ENCODE measurements at places on chromosomes 11 and 22. TPM values are rescaled to one million over a fixed set of nuclear protein-coding genes. Genes with fewer than 3 reads are reported as not detected.
A peak's percentile ranks its signal among the peaks of the same experiment; 100 is the strongest.

DNA sequence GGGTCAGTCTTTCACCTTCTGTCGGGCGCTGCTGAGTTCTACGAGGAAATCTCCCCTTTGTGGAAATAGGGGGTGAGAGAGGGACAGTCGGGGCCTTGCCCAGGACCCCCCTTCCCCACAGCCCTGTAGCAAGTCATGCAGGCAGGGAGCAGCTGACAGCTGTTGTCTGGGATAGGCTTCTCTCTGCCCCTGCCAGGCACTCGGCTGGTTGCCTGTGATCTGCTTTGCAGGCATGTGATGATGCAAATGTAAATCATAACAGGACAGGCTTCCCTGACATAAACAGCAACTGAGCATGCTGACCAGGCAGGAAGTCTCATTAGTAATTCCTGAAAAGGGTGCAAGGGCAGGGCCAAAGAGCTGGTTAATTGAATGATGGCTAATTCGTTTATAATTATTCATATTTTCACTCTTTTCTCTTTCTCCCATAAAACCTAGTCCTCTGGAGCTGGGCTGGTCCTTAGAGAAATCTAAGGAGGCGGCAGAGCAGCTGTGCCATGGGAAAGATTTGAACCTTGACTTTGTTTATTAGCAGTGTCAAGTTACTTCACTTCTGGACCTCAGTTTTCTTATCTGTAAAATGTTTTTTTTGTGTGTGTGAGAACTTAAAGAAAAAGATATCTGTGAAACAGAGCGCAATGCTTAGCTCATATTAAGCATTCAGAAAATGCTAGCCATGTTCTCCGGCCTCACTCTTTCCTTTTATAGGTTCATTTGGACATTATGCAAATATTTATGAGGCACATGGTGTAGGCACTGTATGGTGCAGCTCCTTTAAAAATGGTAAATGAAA, 129.7 kb downstream of the LDLRAD3 start:
- no peak overlapping the region for H3K27ac ChIP-seq
- no peaks in the 10 kb centered on the region for H3K36me3 ChIP-seq
- peaks cover 25% of the 10 kb centered on the region for H3K4me1 ChIP-seq

DNA sequence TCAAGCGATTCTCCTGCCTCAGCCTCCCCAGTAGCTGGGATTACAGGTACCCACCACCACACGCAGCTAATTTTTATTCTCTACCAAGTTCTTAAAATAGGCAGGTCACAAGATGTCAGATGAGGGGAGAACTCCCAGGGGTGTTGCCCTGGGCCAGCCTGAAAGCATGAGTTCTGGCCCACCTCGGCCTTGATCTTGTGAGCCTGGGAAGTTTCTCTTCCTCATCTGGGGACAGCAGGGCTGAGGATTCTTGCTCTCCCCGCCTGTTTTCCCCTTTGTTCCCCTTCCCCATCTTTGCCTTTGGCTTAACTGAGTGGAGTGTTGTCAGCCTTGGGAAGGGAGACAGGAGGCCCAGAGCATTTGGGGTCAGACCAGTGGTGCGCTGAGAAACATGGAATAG, 3.5 kb downstream of the PDXP start:
- DNase-seq = no peak
- no peaks in the 10 kb centered on the region for H3K36me3 ChIP-seq
- peaks cover 35% of the 10 kb centered on the region for H3K4me1 ChIP-seq
- H3K4me3 ChIP-seq = no peak overlapping the region
- peak overlapping the region; percentile 74 for H3K27ac ChIP-seq

The CCDC116 gene
- total RNA-seq = 0.54 TPM

DNA sequence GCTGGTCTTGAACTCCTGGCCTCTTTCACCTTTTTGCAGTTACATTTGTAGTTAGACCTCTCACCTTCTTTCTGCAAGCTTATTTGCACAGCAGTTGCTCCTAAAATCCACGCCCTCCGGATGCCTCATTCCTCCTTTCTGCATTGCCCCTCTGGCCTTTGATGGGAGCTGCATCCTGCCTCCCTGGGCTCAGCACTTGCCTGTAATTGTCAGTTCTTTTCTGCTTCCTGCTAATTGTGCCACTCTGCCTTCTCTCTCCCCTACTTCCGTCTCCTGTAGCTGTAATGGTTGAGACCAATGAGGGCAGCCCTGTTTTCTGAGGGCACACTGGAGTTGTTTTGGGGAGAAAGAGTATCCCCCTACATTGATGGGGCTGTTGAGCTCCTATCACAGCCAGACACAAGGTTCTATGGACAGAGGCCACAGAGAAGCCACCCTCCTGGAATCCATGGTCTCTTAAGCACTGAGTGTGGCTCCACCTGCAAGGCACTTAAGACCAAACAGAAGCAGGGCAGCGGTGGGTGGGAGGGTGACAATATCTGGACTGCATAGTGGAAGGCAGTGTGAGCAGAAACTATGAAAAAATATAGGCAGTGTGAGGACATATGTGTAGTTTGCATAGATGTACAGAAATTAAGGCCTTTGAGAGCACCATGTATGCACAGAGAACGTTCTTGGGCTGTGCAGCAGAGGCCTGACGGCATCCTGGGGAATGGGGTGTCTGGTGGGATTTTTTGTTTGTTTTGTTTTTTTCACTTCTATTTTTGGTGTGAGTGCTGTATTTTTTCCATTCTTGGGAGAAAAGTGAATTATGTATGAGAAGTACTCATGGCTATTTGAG, 30.5 kb downstream of the YDJC start:
- 0 out of 2 replicates have a peak, but pooled peaks cover 5% of the 10 kb centered on the region for H3K36me3 ChIP-seq
- DNase-seq = no peak
- H3K27me3 ChIP-seq = no peaks in the 10 kb centered on the region
- no peaks in the 10 kb centered on the region for H3K4me1 ChIP-seq
- no peak overlapping the region for H3K4me3 ChIP-seq

DNA sequence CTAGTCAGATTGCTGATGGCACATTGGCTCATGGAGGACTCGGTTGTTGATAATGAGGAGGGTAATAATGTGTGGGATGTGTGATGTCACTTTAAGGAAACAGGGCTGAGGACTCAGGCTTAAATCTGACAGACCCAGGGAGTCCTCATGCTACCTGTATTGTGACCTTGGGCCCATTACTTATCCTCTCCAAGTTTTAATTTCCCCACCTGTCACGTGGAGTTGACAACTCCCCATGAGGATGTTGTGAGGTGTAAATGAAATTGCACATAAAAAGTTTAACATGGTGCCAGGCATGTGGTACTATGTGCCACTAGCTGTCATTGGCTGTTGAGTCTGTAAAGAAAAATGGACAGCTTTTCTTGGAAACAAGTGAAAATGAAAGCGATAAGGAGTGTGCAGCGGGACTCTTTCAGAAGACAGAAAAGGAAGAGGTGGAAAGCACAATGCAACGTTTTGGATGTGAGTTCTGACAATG, 15.3 kb downstream of the IL10RA start:
- no peaks in the 10 kb centered on the region for H3K27me3 ChIP-seq
- no peak overlapping the region for H3K27ac ChIP-seq

DNA sequence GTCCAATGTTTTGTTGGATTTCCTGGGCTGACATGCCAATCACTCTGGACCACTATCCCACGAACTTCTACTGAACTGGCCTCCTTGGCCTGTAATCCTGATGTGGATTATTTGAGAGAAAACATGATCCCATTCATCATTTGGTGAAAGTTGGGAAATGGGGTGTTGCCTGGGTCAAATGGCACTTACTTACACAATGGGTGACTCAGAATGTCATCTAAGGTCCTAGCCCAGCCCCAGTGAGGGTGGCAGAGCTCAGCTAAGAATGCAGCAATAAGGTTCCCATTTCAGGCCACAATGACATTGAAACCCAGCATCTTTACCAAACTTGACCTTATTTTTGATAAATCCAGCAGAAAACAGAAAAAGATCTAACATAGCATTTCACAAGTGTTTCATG, 8.0 kb upstream of the DSCAML1 start:
- no peak overlapping the region for H3K27ac ChIP-seq
- no peaks in the 10 kb centered on the region for H3K36me3 ChIP-seq
- peak; percentile 35 for DNase-seq
- peaks cover 24% of the 10 kb centered on the region for H3K27me3 ChIP-seq
- no peaks in the 10 kb centered on the region for H3K4me1 ChIP-seq

GRCh38 chr11:103883856-103884255, 152.6 kb upstream of the DDI1 start:
- no peak overlapping the region for H3K4me3 ChIP-seq
- no peaks in the 10 kb centered on the region for H3K27me3 ChIP-seq
- no peak overlapping the region for H3K27ac ChIP-seq
- no peaks in the 10 kb centered on the region for H3K4me1 ChIP-seq

GRCh38 chr11:96338910-96339705, 3.9 kb downstream of the MAML2 start:
- peaks cover 51% of the 10 kb centered on the region for H3K4me1 ChIP-seq
- peak overlapping the region; percentile 80 for H3K27ac ChIP-seq
- H3K36me3 ChIP-seq = peaks cover 9% of the 10 kb centered on the region
- H3K4me3 ChIP-seq = peak overlapping the region; percentile 100

- no peak for DNase-seq
- no peaks in the 10 kb centered on the region for H3K27me3 ChIP-seq
- H3K4me1 ChIP-seq = peaks cover 41% of the 10 kb centered on the region
- no peak overlapping the region for H3K27ac ChIP-seq
- H3K36me3 ChIP-seq = no peaks in the 10 kb centered on the region
Measured at GRCh38 chr11:130519128-130519932, 70.9 kb downstream of the ADAMTS15 start.

The NRIP3 gene
- 12.0 TPM for total RNA-seq

DNA sequence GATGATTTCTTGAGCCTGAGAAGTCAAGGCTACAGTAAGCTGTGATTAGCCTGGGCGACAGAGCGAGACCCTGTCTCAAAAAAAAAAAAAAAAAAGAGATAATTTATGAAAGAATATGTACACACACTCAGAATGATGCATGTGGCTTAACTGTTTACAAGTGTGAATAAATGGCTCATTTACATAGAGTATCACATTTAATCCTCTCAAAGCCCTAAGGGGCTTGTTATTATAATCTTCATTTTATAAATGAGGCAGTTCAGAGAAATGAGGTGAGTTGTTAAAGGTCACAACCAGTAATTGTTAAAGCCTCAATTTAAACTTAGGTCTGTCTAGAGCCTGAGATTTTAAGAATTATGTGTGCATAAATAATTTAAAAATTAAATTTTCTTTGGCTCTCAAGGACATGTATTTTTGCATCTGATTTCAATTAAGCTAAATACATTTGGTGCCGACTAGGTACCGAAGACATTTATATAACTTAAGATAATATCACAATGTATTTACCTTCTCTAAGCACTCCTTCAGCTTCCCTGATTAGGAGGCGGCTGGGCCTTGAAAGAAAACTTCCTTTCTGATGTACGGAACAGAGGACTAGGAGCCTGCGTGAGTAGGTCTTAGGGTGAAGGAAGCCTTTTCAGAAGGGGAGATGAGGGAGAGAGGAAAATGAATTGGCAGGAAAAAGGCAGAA, 28.5 kb upstream of the DDX6 start:
- no peak overlapping the region for H3K4me3 ChIP-seq
- 0 out of 2 replicates have a peak, but pooled peaks cover 3% of the 10 kb centered on the region for H3K4me1 ChIP-seq
- H3K27me3 ChIP-seq = no peaks in the 10 kb centered on the region
- H3K36me3 ChIP-seq = no peaks in the 10 kb centered on the region

DNA sequence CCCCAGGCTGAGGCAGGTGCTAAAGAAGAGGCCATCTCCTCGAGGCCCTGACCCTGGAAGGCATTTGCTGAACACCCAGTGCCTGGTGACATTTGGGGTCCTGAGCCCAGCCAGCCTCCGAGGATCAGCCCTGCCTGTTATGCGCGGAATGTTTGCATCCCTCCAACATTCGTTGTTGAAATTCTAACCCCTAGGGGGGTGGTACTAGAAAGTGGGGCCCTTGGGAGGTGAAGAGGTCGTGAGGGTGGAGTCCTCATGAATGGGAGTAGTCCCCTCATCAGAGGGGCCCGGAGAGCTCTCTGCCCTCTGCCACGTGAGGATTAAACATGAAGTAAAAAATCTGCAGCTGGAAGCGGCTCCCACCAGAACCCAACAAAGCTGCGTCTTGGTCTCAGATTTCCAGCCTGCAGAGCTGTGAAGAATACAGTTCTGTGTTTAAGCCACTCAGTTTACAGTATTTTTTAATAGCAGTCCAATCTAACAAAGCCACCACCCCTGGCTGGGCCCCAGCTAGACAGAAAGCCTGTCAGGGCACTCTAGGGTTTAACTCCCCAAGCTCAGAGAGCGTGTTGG, 35.3 kb upstream of the SEPTIN5 start:
- H3K4me1 ChIP-seq = no peaks in the 10 kb centered on the region
- no peak for DNase-seq
- H3K27me3 ChIP-seq = peaks cover 17% of the 10 kb centered on the region
- H3K27ac ChIP-seq = no peak overlapping the region

- H3K27me3 ChIP-seq = peaks cover 24% of the 10 kb centered on the region
- no peaks in the 10 kb centered on the region for H3K36me3 ChIP-seq
- H3K4me1 ChIP-seq = no peaks in the 10 kb centered on the region
- DNase-seq = no peak
- no peak overlapping the region for H3K4me3 ChIP-seq
Measured at GRCh38 chr11:124581817-124582216, 12.0 kb downstream of the OR8A1 start.

The ANKK1 gene
- total RNA-seq = not detected

DNA sequence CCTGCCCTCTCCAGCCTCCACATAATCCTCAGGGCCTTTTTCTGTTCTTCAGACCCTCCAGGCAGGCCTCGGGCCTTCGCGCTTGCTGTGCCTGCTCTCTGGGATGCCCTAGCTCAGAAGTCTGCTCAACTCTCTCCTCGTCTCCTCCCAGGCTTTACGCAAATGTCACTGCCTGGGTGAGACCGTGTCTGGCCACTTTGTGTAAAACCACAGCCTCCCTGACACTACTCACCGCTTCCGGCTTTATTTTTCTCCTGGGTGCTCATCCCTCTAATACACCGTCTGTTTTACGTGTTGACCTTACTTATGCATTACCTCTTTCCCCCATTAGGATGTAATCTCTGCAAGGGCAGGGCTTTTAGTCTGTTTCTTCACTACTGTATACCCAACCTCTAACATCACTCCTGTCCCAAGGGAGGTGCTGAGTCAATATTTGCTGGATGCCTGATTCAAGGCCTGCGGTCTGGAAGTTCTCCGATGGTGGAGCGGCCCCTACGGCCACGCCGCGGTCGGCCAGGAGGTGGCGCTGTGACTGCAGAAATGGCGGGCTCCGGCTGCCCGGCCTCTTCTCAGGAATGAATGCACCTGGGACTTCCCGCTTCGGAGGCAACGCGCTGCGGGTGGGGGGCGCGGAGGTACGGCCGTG, 58.2 kb upstream of the THY1 start:
- no peak overlapping the region for H3K4me3 ChIP-seq
- peaks cover 4% of the 10 kb centered on the region for H3K27me3 ChIP-seq
- no peaks in the 10 kb centered on the region for H3K36me3 ChIP-seq
- DNase-seq = peak; percentile 99
- no peak overlapping the region for H3K27ac ChIP-seq
- H3K4me1 ChIP-seq = peaks cover 8% of the 10 kb centered on the region

The TBC1D22A gene
- total RNA-seq = 13.3 TPM
